Activated CD4-positive, alpha-beta T cell treated with anti-CD3 and anti-CD28 coated beads, Interleukin-2, amount 50 U/mL, for 24 hours (primary cell): ENCODE measurements at places on chromosomes 4 and X.

DNA sequence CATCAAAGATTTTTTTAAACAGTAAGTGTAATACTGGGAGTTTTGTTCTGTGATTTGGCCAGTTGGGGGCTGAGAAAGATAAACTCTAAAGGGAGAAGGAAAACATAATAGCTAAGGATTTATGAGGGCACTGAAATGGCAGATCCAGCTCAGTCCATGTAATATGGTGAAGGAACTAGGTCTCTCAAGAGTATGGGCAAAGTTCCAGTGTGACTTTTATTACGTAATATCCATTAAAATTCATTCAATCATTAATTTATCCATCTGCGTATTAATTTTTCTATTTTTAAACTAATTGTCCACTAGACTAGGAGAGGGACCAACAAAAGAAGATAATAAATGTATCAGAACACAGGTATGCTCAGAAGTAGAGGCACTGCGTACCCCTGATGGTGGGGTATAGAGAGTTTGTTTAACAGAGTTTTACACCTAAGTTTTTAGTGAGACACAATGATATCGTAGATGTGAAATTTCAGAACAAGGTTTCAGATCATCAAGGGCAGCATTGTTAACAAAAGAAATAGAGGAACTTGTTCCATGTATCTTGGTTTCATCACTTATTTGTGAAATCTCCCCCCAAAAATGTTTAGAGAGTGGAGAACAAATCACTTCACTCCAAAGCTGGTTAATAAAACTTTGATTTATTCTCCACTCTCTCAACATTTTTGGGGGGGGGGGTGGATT is 351.1 kb downstream of the GRXCR1 start:
- DNase-seq = no peak

DNA sequence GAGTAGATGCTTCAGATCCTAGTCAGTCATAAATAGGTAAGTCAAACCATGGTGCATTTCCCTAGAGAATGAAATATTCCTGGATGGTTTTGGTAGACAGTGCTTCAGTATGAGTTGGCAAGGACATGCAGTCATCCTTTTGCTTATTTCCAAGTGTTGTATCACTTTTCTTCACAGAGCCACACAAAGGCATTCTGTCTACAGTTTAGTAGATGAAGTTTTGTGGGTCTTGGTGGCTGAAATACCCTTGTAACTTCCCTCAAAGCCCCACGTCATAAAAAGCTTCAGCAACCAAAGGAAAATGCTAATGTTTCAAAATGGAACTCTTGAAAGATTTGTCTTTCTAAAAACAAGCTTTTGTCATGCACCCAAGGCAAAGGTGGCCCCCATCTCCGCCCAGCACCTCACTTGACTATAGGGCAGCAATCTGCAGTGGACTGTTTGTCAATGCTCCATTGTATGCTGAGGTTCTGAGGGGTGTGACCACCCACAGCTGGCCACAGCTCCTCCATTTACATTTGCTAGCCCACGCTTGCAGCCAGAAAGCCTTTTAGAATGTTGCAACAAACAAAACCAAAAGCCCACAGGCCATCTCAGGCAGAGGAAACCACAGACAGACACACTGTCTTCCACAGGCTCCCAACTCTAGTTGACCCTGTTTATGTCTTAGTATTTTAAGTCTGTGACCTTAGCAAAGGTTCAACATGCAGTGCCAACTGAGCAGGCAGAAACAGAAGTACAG is 87.1 kb upstream of the FAM9C start:
- DNase-seq = no peak

GRCh38 chrX:48936429-48937053 is 17.7 kb upstream of the PIM2 start:
- DNase-seq = no peak

GRCh38 chr4:141680060-141680459 is 43.7 kb downstream of the IL15 start:
- DNase-seq = no peak

DNA sequence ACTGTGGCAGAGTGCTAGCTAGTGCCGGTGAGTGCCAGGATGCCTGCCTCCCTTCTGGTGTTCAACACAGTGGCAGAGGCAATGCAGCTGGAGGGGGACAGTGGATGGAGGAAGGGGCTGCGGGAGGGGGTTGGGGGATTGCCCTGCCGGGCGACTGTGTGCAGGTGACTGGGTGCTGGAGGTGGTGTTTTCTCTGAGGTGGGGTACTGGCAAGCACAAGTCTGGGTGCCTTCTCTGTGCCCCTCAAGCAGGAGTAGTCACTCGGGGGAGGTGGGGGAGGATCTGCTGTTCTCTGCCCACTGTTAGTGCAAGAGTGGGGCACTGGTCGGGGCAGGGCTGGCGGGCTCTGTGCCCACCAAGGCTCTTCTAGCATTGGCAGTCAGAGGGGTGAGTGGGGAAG is 10.3 kb upstream of the P2RY10 start:
- DNase-seq = no peak

- DNase-seq = no peak
Observed at GRCh38 chrX:10482261-10482660, 138.1 kb downstream of the MID1 start.

DNA sequence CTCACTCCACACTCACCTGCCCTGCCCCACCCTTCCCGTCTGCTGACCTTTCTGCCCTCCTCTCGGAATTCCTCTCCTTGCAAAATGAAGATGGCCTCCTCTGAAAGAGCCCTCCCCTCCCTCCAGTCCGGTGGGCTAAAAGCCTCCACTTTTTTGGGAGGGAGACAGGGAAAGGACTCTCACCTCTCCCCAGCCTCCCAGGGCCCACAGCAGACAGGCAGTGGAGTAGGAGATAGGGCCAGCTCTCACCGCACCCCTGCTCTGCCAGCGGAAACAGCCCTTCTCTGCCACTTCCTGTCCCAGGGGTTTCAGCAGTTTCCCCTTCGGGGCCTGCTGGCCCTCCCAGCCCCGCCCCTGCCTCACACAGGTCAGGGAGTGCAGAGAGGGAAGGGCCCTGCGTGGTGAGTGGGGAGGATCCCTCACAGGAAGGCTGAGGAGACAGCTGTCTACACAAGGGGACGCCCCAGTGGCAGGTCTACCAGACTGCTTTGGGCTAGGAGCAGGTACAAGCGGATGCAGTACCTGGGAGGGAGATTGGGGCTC is 18.2 kb downstream of the ELF4 start:
- DNase-seq = peak; percentile 66

GRCh38 chr4:141375855-141376254 is 155.2 kb downstream of the ZNF330 start:
- no peak for DNase-seq

GRCh38 chr4:81984746-81985145 is 389.0 kb downstream of the HNRNPD start:
- DNase-seq = no peak

- no peak for DNase-seq
Observed at GRCh38 chr4:27775156-27775555, 914.5 kb downstream of the STIM2 start.

DNA sequence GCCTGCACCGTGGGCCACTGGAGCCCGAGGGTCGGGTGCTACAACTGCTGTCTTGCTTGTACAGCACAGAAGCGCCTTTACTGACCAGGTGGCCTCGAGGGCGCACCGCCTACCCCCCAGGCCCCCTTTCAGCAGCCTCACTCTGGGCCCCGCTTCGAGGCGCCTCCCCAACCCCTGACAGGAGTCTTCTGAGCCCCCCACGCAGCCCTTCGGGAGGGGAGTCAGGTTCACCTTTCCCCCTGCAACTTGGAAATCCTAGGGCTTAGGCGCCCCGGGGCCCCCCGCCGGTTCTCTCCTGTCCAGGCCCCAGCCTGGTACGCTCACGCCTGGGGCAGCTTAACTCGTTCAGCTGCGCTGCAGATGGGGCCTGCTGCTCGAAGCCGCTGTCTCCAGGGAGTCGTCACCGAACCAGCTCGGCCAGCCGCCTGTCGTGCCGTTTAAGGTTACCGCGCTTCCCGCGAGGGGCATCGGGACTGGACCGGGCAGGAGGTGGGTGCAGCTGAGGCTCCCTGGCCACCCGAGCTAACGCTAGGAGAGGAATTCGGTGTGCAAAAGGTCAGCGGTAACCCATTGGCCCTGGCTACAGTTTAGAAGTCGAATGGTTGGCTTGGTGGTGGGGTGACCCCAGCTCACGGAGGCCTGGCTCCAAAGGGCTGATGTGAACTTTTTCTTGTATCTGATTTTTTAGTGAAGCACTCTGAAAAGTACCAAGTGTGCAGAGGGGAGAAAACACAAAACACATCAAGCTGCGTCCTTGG is 58.9 kb upstream of the BCOR start:
- DNase-seq = no peak

DNA sequence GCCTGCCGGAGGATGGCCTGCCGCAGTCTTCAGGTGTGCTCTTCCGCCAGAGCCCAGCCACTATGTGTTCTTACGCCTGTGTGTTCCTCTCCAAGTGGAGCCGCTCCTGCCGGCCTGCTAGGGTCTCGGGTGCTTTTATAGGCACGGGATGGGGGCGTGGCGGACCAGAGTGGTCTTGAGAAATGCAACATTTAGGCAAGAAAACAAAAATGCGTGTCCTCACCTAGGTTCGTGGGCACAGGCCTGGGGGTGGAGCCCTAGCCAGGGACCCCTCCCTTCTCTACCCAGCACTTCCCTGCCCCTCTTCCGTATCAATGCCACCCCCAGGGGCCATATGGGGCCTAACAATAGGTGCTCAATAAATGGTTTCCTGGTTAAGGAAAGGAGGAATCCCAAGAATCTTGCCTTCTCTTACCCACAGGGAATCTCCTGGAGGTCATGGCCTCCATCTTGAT is 34.4 kb upstream of the LRBA start:
- DNase-seq = no peak

GRCh38 chrX:30816079-30816478 is 73.0 kb downstream of the TAB3 start:
- no peak for DNase-seq

DNA sequence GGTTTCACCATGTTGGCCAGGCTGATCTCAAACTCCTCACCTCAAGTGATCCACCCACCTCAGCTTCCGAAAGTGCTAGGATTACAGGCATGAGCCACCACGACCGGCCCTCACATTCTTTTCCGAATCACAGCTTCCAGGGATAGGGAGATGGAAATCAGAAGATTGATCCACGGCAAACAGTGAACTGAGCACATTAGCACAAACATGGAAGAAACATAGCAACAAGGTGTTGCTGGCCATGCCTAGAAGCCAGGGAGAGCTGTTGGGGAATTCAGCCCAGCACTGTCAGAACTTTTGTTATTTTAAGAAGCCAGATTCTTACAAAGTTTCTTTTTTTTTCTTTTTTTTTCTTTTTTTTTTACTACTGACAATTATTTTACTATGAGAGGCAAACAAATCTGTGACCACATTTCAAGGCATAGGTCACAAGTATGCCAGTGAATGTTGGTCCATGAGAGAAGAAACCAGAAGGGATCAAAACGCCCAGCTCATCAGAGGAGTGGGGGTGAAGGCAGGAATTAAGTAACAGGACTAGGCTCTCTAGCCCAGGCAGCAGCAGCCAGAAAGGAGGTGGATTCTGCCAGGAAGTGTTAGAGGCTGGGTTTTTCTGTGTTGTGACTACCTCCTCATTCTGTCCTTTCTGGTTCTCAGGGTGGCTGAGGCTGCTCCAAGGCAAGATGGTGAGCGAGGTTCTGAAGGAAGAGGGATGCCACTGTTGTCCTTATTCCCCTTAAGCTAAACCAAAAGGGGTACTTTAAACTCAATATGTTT is 44.1 kb downstream of the TEC start:
- no peak for DNase-seq

DNA sequence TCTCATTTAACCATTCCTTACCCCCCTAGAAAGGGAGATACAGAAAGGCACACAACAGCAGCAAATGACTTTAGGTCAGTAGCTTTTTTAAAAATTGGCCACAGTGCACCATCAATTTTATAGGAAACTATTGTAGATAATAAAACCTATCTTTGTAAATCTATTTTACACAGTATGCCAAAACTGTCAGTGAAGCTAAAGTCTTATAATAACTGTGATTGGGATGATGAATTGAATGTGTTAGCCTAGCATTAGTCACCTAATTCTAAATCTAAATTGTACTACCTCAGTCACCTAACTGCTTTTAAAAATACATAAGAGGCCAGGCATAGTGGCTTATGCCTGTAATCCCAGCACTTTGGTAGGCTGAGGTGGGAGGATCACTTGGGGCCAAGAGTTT is 44.2 kb downstream of the SH3RF1 start:
- no peak for DNase-seq

DNA sequence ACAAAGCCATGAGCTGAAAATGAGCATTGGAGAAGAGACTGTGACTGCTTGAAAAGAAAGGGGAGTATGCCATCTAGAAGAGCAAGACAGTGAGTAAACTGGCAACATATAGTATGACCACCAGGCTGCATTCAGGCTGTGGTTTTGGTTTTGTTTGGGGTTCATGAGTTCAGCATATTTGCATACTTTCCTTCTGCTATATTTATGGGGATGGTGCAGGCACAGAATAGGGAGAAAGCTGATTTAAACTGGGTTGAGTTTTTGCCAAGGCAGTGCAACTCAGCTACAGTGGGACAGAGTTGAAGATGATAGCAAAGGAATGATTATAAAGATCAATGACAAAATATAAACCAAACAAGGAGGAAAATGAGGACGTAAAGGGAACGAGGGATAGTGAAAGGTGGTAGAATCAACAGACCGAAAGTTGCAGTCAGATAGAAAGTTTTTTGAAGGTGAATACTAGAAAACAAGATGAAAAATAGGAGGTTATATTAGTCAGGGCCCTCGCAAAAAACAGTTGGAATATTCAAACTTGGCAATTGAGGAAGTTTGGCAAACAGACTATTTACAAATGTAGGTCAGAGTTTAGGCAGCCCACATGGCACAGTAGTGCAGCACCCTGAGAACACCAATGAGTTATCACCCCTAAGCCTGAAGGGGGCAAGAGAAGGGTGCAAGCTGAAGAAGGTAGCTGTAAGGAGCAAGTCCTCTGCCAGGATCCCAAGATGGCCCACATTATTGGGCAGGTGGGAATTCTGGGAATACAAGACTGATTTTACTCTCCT is 114.8 kb upstream of the MAP9 start:
- DNase-seq = no peak

DNA sequence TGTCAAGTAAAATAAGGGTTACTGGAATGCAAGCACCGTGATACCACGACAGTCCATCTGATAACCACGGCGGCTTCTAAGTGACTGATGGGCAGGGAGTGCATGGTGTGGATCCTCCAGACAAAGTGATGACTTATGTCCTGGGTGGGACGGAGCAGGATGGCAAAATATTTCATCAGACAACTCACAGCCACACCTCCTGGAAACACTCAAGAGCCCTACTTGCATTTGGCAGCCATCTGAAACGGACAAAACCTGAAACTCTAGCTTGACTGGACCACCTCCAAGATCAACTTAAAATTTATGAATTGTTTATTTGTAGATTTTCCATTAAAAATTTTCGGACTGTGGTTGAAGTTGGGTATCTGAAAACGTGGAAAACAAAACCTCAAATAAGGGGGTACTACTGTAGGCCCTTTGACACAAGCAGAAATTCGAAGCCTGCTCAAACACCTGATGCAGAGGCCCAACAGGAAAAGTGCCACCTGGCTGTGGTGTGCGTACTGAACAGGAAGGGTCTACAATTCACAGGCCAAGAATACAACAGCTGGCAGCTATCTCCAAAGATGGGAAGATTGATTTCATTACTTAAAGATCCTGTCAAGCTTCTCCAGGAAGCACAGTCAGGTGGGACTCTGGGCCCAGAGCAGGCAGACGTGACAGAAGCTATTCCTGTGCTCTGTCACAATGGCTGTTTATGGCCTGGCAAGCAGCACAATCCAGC is 26.0 kb downstream of the LRIT3 start:
- no peak for DNase-seq

GRCh38 chrX:36640232-36640631 is 367.9 kb upstream of the FAM47C start:
- no peak for DNase-seq

- DNase-seq = no peak
Observed at GRCh38 chr4:150722908-150723362, 141.0 kb downstream of the MAB21L2 start.
